ENCODE measurements at places on chromosomes 4 and X.
A peak's percentile ranks its signal among the peaks of the same experiment; 100 is the strongest.

GRCh38 chrX:146707781-146708180 lies 101.8 kb upstream of the CXorf51B start:
- DNase-seq, result no peak

GRCh38 chr4:4254199-4254598 lies 6.2 kb upstream of the TMEM128 start:
- DNase-seq, result no peak

DNA sequence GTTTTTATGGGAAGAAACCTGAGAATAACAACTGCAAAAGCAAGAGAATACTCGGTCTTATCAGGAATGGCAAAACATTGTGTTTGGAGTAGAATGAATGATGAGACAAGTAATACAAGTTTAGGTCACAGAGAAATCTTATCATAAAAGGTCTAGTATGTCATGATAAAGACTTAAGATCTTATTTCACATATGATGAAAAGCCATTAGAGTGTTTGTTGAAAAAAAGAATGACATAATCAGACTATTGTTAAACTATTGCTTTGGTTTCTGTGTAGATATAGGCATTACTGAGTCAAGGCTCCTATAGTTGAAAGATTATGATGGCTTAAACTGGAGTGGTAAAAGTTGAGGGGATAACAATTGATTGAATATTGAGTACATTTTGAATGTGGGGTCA lies 603.6 kb downstream of the CCSER1 start:
- DNase-seq, result no peak

DNA sequence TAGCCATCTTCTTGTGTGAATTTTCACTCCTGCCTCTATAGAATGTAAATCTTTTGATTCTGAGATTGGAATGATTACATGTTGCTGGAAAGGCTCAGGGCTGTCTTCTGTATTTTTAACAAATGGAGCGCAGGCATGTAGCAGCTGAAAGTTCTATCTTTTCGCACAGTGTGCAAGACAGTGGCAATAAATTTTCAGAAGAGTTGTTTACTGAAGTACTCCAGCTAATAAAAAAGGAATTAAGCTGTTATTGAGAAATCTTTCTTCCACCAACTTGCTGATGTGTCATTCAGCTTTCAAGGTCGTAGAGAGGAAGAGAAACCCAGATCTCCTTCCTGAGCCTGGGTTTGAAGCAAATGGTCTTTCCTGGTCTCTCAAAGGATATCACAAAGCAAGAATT lies 122.0 kb upstream of the PUDP start:
- no peak for DNase-seq

DNA sequence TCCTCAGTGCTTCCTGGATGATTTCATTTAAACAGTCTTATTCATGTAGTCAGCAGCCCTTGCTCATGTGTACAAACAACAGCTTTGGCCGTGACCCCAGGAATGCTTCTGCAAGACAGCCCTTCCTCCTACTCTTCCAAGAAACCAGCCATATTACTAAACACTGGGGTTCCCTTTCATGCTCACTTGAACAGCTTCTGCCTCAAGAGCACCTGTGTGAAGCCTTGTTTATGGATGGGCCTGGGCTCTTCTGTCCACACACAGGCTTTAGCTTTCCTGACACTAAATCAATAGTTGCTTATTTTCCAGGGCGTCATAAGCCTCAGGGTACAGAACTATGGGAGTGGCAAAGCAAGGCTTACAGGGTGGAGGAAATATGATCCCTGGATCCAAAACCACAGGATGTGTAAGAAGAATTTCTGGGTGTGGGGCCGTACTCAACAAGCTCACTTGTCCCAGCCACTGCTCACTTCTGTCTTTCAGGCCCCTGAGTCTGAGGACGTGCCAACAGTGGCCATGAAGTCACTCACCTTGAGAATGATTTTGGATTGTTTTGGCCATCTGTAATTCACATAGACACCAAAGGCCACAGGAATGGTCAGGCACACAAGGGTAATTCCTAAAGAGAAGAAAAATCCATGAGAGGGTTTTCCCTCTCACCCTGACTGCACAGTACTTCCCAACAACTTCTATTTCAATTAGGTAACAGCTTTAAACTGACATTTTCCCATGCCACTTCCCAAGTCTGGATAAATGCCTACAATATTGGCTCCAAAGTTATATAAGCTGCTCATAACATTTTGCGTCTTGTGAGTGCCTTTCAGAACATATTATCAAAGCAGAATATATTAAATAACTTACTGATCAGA lies 17.7 kb downstream of the SLC10A6 start:
- peak; percentile 93 for DNase-seq

GRCh38 chr4:147761218-147761883 lies 29.5 kb downstream of the ARHGAP10 start:
- no peak for DNase-seq

DNA sequence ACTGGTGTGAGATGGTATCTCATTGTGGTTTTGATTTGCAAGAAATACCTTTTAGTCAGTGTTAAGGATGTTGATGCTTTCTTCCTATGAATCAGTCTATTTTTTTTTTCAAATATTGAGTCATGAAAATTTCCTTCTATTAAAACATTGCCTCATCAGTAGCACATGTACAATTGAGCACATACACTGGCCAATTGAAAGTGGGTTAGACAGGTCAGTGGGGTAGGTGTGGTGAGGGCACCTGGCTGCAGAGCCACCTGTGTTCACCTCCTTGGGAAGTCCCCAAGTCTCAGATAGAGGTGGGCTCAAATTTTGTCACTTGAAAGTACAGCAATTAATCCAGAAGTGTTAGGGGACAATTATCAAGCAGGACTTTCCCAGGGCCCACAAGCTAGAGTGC lies 243.7 kb downstream of the SPRY1 start:
- DNase-seq, result peak; percentile 80

DNA sequence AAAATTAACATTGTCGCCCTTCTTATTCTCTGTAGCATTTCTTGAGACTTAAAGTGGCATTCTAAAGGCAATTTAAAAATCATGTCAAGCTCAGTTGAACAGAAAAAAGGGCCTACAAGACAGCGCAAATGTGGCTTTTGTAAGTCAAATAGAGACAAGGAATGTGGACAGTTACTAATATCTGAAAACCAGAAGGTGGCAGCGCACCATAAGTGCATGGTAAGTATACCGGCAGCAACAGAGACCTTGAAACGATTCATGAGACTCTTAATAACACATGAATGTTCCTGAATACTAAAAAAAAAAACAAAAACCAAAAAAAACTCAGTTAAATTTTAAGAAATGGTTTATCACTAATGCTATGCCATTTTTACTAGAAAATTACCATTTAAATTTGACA lies 82.4 kb upstream of the HPRT1 start:
- peak; percentile 59 for DNase-seq

DNA sequence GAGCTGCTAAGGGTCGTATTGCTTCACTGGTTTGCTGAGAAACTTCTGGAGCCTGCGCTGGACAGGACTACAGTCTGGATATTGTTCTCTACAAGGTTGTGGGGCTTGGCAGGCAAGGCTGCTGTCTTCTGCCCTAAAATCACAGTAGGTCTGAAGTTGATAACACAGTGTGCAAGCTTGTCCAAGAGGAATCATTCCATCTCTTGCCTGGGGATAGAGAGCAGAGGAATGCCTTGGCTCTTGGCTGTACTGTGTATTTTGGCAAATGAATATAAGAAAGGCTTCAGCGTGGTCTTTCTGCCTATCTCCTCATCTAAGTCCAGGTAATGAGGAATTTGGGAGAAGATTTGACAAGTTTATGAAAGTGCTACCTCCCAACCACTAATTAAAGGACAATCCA lies 9.4 kb upstream of the RASL11B start:
- DNase-seq, result no peak

GRCh38 chr4:102684610-102685052 lies 76.1 kb downstream of the MANBA start:
- peak; percentile 79 for DNase-seq

GRCh38 chr4:165384186-165384585 lies 5.4 kb downstream of the CPE start:
- DNase-seq, result no peak

DNA sequence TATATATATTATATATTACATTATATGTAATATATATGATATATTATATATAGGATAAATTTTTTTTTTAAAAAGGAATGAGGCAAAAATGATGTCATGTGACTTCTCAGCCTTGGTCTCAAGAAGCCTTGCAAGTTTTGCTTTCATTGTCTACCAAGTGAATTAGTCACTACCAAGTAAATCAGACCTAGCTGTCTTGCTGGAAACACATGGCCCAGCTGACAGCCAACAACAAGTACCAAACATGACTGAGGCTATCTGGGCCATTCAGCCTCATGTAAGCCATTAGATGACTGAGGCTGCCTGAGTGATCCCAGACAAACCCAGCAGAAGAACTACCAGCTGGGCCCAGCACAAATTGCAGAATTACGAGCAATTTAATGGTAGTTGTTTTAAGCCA lies 44.9 kb downstream of the HAND2 start:
- DNase-seq, result no peak

DNA sequence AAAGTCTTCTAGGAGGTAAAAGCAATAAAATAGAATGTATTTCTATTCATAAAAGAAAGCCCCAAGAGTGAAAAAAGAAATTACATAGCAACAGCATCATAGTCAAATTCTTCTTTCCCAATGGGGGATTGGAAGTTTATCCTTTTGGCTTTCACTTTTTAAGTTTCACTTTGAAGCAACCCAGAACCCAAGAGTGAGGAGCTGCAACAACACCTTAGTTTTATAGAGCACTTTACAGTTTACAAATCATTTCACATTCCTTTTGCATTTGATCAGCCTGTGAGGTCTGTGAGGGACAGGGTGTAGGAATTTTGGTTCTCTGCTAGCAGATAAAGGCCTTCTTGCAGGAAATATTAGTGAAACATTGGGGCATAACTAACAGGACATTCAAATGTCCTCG lies 112.0 kb upstream of the NDP start:
- no peak for DNase-seq

DNA sequence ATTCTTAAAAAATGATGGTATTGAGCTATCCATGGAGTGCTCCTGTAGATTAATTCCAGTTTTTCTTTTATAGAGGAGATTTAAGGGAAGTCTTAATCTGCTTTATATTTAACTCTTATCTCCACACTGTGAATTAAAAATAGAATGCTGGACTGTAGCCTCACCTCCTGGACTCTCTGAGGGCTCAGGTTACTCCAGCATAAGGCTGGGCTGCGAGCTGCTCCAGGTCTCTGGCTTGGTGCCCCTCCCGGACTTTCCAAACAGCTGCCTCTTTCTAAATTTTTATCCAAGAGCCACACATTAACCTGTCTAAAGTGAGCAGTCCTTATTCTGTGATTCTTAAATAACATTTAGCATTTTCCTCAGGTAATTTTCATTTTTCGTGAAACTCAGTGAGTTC lies 218.7 kb upstream of the JADE1 start:
- DNase-seq, result no peak

DNA sequence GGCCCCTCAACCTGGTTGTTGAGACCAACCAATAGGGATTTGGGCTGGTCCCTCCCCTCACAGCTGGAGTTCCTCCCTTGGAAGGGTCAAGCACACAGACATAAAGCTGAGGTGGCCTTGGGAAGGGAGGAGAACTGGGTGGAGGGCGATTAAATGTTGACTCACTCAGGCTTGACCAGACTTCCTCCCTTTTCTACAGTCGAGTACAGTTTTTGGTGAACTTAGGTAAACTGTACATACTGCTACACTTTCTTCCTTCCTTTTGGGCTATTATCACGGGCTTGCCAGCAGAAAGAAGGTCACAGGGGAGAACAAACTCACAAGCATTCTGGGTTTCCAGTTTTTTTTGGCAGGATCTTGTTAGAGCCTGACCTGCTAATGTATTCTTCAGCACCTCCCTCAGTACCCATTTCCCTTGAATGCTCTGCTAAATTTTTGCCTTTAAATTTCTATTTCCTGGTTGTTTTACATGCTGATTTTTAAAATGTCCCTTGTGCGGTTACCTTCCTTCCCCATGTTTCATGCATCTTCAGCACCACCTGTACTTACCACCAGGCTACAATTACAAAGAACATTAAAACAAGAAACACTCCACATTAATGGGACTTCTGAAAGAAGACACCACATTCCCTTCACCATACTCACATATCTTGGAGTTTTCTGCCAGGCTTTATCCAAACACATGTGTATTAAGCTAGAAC lies 135.2 kb upstream of the RASGEF1B start:
- DNase-seq, result peak; percentile 66

- DNase-seq, result no peak
Measured at GRCh38 chr4:149584722-149585121, 230.9 kb downstream of the IQCM start.

DNA sequence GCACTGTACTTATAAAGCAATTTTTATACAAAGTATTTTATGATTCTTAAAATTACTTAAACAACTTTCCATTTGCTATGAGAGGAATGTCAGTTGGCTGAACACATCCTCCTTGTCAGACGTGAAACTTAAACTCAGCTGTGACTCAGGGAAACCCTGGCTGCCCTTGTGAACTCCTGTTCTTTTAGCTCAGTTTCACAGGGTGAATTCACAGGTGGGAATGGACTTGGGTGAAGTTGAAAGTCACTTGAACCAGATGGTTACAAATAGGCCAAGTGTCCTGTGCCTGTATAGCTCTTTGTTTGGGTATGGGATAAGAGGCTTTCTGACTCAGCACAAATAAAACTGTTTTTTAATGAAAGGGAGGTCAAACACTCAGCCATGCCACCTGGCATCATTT lies 67.4 kb upstream of the FAM47B start:
- DNase-seq, result peak; percentile 52

DNA sequence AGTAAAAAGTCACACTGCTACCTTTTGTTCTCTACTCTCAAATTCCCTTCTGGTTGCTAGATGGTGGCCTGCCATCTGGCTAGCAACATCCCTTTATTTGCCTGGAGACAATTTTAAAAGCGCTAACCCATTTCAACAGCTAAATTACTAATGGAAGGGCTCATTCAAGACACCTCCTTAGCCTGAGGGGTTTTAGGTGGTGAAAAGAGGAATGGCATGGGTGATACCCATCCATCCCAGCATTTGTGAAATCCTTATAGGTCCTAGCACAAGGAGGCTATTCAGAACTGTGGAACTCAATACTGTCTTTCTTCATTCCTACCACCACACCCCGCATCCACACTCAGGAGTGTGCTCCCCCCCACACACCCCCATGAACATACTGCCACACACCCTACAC lies 33.5 kb downstream of the ARHGEF9 start:
- no peak for DNase-seq

- no peak for DNase-seq
Measured at GRCh38 chrX:48728653-48729052, 32.1 kb downstream of the SUV39H1 start.

DNA sequence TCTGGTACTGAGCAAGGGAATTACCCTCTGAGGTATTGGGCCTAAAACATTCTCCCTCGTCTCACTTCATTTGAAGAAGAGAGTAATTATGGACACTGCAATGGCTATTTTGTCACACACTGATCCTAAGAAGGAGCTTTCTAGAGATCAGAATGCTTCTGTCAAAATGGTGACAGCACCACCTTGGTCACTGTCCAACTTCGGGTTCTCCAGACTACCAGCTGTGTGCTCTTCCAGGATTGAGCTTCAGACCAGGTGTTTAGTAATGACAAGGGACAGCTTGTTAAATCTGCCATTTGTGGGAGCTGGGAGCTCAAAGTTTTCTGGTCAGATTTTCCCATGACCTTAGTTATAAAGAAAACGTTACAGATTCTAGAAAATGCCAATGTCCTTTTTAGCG lies 105.4 kb downstream of the POLA1 start:
- no peak for DNase-seq

- DNase-seq, result no peak
Measured at GRCh38 chr4:55907469-55907868, 41.3 kb upstream of the CEP135 start.
